Astrocyte of the spinal cord (primary cell): ENCODE measurements at places on chromosomes 13 and 19.

DNA sequence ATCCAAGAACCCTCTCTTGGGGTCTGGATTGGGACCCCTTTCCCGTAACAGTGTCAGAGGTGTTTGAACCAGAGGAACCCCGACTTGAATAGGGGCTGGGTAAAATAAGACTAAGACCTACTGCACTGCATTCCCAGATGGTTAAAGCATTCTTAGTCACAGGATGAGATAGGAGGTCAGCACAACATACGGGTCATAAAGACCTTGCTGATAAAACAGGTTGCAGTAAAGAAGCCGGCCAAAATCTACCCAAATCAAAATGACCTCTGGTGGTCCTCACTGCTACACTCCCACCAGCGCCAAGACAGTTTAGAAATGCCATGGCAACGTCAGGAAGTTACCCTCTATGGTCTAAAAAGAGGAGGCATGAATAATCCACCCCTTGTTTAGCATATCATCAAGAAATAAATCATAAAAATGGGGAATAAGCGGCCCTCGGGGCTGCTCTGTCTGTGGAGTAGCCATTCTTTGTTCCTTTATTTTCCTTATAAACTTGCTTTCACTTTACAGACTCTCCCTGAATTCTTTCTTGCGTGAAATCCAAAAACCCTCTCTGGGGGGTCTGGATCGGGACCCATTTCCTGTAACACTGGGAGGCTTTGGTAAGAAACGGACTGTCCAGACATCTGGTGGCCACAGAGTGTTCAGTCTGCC lies 4.4 kb upstream of the SIN3B start:
- peak; percentile 22 for DNase-seq

DNA sequence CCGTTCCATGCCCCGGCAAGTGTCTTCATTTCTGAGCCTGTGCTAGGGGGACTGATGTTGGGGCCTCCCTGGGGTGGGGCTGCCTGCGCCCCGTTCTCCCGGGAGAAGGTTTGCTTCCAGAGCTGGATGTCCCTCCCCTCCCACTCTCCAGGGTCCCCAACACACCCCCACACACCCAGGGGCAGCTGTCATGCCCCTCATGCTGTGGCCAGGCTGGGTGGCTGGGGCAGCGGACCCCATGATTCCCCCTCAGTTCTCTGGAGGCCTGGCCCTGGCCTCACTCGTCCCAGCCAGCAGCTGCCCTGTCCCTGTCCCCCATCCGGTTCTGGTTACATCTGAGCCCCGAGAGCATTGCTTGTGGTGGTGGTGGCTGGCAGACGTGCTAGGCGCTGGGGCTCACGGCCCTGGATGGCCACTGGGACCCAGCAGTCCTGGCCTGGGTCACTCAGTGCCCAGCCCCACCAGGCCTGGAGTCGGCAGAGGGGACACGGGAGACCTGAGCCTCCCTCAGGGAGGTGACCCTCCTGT lies 184.8 kb downstream of the KDM4B start:
- no peak for DNase-seq

GRCh38 chr13:92224052-92224821 lies 825.8 kb downstream of the GPC5 start:
- DNase-seq, result peak; percentile 95

DNA sequence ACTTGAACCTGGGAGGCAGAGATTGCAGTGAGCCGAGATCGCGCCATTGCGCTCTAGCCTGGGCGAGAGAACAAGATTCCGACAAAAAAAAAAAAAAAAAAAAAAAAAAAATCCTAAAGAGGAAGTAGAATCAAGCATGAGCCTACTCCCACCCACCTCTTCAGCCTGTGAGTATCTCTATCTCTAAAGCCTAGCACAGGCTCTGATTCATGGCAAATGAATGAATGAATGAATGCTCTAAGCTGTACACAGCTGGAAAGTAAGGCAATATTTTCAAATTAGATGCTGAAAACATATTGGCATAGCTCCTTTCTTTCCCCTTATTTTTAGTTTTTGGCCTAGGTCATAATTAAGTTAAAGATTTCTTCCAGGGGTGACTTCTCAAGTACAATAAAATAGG lies 35.7 kb upstream of the FAM216B start:
- no peak for DNase-seq

DNA sequence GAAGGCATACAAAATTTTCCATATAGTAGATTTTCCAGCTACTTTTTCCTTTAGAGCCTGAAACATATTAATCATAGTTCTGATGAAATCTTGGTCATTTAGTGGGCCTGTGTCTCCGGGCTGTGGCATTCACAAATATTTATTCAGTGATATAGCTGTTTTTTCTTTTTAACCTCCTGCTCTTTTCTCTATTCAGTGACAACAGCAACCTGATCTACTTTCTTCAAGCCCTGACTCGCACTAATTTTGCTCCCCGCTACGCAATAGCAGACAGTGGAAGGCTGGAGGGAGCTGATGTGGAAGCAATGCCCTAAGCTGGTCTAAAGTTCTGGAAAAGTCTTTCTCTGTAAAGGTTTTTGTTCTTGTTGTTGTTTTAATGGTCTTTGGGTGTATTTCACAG lies 289.7 kb downstream of the SLITRK6 start:
- peak; percentile 36 for DNase-seq

DNA sequence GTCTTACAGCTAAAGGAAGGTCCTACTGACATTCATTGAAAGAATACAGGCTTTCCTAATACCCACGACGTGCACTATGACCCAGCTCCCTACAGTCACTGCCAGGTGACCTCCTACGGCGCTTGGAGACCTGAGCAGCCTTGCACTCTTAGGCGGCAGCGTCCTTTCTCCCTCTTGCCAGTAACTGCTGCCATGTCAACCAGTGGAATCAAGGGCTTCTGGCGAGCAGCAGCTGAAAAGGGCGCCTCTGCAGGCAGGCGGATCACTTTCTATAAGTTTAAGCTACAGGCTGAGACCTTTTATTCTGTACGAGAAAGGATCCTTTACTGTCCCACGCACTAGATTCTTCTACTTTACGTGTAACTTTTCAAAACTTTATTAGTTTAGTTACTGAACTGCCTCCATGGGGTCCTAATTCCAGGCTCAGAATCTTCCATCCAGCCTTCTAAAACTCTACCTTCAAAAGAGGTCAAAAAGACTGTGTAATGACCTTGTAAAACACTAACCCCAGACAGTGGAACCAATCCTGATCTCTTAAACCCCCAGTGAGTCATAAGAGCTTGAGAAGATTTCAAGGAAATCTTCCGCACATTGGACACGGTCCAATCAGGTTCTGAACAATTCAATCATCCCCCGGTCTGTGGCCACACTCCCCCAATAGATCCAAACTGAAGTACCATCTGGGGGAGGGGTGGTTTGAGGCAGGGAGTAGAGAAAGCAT lies 1.9 kb downstream of the KCTD12 start:
- peak; percentile 30 for DNase-seq

GRCh38 chr19:16895467-16896145 lies 6.8 kb downstream of the F2RL3 start:
- peak; percentile 3 for DNase-seq

DNA sequence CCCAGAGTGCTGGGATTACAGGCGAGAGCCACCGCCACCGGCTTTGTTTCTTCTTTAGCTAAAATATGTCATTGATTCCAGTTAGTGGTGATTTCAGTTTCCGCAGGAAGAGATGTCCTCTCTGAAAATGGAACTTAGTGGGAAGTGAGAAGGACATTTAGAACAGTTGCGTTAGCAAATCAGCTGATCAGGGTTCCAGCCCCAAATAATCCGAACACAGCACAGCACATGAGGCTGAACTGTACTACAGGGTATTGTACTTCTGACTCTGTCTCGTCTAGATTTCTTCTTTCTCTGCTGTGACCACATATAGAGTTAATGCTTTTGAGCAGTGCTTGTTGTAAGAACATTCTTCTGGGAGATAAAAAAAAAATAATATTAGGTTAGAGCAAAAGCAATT lies 314.4 kb downstream of the MYO16 start:
- DNase-seq, result no peak

GRCh38 chr19:42325896-42326771 lies 699 bp downstream of the MEGF8 start:
- no peak for DNase-seq

GRCh38 chr19:55149078-55150003 lies at the start of gene TNNT1:
TNNT1 (minus strand) TSS chr19:55149206; CDS start chr19:55147157, 2,049 bp downstream.
- no peak for DNase-seq

DNA sequence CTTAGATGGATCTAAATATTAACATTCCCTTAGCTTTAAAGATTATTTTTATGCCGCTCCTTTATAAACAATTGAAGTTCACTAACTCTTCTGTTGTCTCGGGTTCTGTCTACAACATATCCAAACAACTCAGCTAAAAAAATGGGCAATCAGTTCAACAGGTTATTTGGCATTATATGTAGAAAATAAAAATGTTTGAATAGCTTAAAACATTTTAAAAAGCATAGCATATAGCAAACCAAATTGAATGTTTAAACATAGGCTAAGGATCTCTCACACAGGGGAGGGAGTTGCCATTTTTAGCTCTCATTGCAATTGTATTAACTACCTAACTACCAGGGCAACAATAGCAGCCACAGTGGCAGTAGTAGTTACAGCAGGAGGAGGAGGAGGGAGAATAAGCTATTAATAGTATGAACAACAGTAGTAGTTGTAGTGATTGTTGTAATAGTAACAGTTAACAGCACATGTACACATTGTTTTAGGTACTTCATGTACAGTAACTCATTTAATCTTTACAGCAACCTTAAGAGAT lies 404.2 kb downstream of the KCNRG start:
- DNase-seq, result no peak

- DNase-seq, result no peak
Measured at GRCh38 chr13:73195091-73195490, 136.3 kb downstream of the KLF5 start.

GRCh38 chr19:4121815-4122214 lies 2.1 kb downstream of the MAP2K2 start:
- DNase-seq, result no peak

- no peak for DNase-seq
Measured at GRCh38 chr13:51321836-51322235, 17.7 kb upstream of the SERPINE3 start.

DNA sequence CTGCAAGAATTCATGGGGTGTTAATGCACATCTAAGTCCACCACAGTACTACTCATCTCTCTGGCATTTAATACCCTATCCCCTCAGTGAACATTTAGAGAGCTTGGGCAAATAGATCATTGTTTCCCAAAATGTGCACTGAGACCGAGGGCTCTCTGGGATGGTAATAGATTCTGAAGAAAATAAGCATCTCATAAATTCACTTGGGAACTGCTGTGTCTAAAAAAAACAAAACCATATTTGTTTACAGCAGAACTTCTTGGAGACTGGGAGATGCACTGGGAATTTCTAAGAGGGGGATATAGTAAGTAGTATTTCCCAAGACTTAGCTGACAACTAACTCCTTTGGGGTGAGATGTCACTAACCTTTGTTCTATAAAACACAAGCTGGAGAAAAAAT lies 58.4 kb downstream of the ENOX1 start:
- DNase-seq, result no peak

DNA sequence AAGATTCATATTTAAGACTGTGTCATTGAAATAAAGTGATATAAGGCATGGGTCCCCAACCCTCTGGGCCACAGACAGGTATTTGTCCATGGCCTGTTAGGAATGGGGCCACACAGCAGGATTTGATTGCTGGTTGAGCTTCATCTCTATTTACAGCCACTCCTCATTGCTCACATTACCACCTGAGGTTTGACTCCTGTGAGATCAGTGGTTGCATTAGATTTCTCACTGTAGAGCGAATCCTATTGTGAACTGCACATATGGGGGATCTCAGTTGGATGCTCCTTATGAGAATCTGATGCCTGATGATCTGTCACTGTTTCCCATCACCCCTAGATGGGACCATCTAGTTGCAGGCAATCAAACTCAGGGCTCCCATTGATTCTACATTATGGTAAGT lies 132.1 kb downstream of the PCDH17 start:
- no peak for DNase-seq

DNA sequence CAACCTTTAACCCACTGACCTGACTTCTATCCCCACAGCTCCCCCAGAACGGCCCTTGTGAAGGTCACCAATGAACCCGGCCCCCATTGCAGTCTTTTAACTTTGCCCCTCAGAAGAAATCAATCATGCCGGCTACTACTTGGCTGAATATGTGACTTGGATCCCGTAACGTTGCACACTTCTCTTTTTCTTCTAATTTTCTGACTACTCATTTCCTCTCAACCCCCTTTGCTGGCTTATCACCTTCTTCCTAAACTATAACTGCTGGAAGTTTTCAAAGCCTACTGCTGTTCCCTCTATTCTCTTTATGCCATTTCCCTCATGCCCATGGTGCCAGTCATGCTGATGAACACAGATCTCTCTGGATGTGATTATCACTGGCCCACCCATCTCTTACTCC lies 367.6 kb downstream of the DNAJC15 start:
- DNase-seq, result no peak

DNA sequence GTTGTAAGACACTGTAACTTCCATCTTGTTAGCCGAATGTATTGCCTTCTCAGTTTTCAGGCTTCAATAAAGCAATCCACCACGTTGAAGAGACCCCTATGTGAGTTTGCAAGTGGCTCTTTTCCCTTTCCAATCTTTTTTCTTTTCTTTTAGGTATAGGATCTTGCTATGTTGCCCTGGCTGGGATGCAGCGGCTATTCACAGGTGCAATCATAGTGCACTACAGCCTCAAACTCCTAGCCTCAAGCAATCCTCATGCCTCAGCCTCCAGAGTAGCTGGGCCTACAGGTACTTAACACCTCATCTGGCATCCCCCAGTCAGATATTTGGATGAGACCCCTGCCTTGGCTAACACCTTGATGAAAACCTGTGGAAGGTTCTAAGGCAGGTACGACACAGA lies 33.5 kb upstream of the FEM1A start:
- DNase-seq, result no peak

GRCh38 chr19:33064458-33064791 lies 263 bp downstream of the RHPN2 start:
- no peak for DNase-seq

- peak; percentile 89 for DNase-seq
Measured at GRCh38 chr19:342801-343421, 1.7 kb downstream of the MIER2 start.

DNA sequence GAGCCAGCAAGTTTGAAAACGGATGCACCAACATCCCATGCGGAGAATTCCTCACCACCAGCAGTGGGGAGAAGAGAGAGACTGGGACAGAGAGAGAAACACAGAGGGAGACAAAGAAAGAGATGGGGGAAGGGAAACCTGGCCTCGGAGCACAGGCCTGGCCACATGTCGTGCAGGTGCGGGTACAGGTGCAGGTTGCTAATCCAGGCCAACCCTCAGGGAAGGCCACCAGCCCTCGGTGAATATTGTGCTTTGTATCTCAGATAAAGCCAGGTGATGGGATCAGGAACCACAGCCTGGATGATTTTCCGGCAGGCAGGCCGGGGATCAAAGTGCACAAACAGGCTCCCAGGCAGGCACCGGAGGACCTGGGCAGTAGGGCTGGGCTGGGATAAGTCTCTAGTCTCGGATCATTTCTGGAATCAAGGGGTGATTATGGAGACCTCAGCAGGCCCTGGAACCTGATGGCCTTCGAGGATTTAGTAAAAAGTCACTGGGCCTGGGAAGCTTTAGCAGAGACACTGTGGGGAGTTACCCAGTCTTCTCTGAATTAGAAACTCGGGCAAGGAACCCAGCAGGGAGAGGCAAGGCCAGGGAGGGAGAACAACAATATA lies 3.7 kb downstream of the GAS6 start:
- DNase-seq, result no peak
